ENCODE measurements at places on chromosomes 5 and 9. TPM values are rescaled to one million over a fixed set of nuclear protein-coding genes. Genes with fewer than 3 reads are reported as not detected.

Gene LCN9
- total RNA-seq: not detected

Gene GABRG2
- 0.90 TPM for total RNA-seq

Gene HMMR
- total RNA-seq: 71.2 TPM

Gene LCN1
- total RNA-seq: not detected

DNA sequence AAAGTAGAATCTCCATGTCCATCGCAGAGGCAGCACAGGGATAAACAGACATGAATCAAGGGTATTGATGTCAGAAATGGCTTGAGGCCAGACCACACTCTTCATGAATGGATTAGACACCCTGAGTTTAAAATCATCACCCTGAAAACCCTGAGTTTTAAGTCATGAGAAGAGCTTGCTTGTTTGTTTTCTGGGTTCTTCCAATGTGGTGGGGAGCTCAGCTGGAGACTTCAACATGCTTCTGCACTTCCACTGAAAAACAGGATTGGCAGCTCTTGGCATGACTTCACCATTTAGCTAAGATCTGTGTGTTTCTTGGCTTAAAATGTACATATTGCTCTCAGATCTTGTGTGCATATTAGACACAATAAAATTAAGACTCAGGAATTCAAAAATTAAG, 9.8 kb downstream of the GCNT4 start:
- no peak for DNase-seq

GRCh38 chr5:76425928-76426804, 23.1 kb downstream of the IQGAP2 start:
- DNase-seq: no peak

DNA sequence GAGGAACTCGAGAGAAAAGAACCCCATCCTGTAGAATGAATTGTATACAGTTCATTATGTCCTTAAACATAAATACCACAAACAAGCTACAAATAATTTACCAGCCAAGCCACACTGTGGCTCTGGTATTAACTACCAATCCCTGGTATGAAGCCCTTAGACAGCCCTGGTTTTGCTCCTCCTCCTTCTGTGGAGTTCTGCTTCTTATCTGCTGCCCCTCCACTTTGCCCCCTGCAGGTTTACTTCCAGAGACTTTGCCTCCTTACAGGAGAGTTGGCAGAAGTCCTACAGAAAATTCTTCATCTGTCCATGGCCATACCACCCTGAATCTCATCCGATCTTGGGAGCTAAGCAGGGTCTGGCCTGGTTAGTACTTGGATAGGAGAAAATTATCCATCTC, 219.8 kb downstream of the ACTL7B start:
- DNase-seq: no peak

Data from HT1080 (cell line).